ENCODE measurements at places on chromosomes 1 and 21.

DNA sequence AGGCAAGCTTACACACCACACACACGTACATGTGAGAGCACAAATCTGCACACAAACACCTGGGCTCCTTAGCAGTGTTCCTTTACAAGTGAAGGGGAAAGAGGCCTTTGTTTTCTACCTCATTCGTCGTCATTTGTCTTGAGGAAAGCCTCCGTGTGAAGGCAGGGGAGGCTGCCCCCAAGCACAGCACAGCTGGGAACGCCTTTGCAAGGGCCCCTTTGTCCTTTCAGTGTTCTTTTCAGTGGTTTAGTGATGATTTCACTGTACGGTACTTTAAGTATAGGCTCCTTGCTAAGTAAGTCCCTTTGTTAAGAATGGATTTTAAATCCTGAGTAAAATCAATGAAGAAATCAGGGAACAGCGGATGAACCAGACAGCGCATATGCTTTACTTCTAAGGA, 94.1 kb downstream of the PGBD5 start:
- no peak for DNase-seq

- DNase-seq = no peak
Observed at GRCh38 chr1:176752505-176752904, 289.5 kb downstream of the PAPPA2 start.

- peak; percentile 64 for DNase-seq
Observed at GRCh38 chr1:15950763-15951295, 25.1 kb downstream of the ZBTB17 start.

DNA sequence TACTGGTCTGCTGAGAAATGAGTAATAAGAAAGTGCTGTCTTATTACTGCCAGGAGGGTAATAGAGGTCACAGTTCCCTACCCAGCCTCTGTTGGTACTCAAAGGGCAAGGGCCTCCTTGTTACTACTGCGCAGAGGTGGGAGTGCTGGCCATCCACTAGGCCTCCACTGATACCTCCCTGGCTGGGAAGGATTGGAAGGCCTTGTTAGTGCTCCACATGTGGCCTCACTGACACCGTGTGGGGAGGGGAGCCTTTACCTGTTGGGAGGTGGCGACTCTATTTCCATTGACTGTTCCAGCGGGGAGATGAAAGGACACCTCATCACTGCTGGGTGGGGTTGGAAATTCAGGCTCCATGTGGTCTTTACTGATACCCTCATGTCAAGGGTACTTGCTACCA, 57.8 kb upstream of the USP24 start:
- DNase-seq = no peak

DNA sequence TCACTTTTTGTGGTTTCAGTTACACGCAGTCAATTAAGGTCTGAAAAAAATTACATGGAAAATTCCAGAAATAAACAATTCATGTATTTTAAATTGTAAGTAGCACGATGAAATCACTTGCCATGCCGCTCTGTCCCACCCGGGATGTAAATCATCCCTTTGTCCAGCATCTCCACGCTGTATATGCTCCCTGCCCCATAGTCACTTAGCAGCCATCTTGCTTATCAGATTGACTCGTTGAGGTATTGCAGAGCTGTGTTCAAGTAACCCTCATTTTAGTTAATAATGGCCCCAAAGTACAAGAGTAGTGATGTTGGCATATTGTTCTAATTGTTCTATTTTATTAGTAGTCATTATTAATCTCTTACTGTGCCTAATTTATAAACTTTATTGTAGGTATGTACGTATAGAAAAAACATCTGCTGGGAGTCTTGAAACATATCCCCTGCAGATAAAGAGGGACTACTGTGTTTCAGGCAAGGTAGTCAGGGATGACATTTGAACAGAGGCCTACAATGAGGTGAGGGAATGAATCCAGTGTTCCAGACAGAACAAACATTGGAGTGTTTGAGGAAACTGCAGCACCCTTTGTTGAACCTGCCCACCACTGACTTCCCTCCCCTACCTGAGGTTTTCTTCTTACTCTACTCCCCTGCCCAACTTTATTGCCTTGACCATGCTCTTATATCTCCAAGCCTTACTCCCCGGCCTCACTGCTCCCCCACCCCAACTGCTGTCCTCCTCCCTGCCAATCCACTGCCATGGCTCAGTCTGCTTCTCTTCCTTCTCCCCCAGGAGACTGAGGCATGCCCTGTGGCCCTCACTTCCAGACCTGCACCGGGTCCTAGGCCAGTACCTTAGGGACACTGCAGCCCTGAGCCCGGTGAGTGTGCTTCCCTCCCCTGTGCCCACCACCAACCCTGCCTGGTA, 7.1 kb upstream of the CDC20 start:
- no peak for DNase-seq

DNA sequence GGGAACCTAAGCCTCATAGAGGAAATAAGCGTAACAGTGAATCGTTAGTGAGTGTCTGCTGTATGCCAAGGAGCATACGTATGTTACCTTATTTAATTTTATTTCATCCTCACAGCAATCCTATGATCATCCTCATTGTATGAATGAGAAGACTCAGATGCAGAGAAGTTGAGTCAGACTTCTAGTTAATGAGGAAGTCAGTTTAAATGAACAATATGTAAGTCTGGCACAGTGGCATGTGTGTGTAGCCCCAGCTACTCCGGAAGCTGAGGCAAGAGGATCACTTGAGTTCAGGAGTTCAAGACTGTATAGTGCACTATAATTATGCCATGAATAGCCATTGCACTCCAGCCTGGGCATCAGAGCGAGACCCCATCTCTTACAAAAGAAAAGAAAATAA, 148.0 kb downstream of the ZZZ3 start:
- peak; percentile 67 for DNase-seq

DNA sequence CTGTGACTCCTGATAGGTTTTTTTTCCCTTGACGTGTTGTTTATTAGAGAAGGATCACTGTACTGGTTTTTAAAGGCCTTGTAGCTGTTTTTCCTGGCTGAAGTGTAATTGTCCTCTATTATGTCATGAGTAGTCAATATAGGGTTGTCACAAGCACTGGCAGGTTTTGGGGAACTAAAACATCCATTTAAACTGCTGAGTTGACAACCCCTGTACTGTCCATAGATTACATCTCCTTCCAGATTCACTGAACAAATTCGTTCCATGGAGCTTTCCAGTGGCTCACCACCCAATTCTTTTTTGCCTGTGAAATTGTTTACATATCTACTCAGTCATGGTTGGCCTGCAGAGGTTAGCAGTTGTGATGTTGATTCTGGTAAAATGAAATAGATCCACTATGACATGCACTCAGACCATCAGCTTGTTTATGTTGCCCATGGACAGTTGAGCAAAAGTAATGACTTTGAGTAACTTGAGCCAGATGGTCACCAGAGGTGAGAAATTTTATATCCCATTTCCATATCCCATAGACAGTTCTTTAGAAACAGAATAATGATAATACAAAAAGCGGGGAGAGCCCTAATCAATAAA, 59.9 kb upstream of the QSOX1 start:
- DNase-seq = no peak

DNA sequence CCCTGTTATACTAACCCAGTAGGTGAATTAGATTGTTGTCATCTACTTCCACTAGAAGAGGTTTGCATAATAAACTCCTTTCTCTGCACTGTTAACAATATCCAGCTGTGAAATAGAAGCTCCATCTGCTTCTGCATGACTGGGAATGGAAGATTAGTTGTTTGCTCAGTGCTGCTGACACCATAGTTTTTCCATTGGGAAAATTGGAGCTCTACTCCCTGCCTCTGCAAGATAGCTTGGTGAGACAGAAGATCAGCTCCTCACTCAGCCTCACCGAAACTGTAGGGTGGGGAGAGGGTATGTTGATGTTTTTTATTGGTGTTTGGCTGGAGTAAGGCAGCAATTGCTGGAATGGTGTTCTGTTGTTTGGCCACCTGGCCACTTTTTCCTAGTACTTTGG, 331.6 kb upstream of the ADAMTS5 start:
- DNase-seq = no peak

All from inflammatory macrophage treated with lipopolysaccharide for 4 hours (primary cell).